ENCODE measurements at places on chromosomes 3 and 15.

GRCh38 chr3:13125092-13126015, 52.1 kb upstream of the IQSEC1 start:
- no peak for DNase-seq

GRCh38 chr3:53613125-53613524, 118.7 kb downstream of the CACNA1D start:
- DNase-seq: no peak

DNA sequence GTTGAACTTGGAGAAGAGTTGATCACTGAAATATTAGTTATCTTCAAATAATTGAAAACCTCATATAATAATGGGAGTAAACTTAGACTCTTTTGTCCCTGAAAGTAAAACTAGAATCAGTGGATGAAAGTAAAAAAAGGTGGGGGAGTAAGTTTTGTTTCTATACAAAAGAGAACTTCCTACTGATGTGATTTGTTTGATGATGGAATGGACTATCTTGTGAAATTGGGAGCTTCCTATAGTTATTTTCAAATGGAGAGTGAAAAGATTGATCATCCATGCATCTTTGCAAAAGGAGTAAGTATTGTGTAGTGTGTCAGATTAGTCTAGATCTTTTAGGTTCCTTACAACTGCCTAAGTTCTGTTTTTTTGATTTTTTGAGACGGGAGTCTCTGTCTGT, 28.4 kb downstream of the SPRED1 start:
- DNase-seq: no peak

GRCh38 chr3:27596334-27596841, 112.2 kb upstream of the SLC4A7 start:
- no peak for DNase-seq

GRCh38 chr3:23320586-23321570, 117.8 kb downstream of the UBE2E2 start:
- no peak for DNase-seq

- no peak for DNase-seq
Measured at GRCh38 chr3:138938877-138939560, 7.9 kb downstream of the FOXL2 start.

DNA sequence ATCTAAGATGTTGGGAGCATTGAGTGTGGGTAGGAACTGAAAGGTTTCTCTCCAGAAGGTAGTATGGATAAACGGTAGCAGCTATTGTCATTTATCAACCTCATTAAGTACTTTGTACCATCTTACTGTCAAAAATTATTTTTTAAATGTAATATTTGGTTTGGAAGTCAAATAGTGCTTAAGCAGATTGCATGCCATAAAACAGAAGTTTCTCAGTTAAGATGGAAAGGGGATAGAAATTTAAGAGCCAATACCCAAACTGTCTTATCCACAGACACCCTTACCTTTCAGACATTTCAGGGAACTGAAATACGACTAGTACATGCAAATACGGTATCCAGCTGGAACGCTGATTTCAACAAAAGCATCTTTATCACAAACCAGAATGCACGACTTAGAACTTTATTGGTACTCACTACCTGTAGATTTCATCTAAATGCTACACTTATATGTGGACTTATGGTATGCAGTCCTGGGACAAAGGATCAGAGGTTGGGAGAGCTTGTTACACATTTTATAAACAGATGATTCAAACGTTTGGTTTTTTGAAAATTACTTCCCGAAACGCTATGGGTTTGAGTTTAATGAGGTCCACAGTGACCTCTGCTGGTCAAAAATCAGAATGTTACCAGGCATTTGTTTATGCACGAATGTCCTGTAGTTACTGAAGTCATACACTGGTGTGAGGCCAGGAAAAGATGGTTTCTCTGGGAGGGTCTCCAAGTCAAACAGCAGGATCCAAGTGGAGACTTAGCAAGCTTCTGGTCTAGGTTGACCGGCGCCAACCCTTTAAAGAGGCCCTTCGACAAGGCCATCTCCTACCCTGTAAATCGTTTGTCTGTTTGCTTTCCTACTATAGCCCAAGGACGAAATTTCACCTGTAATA, 45.7 kb upstream of the DUT start:
- peak; percentile 40 for DNase-seq

GRCh38 chr15:75620058-75620820, 5.3 kb downstream of the SNUPN start:
- DNase-seq: no peak

DNA sequence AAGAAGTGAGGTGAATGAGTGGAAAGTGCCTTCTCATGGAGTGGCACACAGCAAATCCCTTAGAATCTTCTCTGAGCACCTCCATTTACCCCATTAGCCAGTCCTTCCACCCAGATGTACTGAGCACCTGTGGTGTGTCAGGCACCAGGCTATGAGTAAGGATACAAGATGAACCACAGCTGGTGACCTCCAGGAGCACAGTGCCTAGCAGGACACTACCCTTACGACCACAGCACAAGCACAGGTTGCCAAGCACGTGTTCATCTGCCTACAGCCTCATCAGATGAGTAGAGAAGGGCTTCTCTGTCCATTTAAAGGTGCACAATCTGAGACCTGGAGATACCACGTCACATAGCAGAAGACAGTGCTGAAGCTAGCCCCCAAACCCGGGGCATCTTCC, 6.2 kb downstream of the MYLK start:
- no peak for DNase-seq

DNA sequence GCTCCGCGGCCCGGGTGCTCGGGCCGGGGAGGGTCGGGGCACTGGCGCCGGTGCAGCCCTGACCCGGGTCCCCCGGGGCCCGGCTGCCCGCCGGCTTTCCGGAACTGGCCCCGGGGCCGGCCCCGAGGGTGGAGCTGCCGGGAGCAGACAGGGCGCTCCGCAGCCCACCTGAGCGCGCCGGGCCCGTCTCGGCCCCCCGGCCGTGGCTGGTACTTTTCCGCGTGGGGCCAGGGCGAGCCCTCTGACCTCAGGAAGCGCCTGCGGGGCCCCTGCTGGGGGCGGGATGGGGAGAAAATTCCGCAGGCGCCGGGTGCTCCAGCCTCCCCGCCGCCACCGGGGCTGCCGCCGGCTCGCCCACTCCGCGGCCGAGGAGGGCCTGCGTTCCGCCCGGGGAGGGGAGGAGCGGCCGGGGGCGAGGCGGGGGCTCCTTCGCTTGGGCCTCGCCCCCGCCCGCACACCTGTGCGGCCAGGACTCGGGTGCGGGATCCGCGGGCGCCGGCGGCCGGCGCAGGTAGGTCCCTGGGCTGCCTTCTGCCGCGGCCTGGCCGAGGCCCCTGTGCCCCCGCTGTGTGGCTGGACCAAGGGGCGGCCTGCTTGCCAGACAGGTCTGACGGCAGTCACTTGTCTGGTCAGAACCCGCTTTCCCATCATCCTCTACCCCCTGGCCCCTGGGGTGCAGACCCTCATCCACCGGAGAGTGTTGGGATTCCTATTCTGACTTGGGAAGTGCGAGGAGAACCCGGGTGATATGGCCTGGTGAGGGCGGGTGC, 3.5 kb downstream of the FURIN start:
- DNase-seq: peak; percentile 54

DNA sequence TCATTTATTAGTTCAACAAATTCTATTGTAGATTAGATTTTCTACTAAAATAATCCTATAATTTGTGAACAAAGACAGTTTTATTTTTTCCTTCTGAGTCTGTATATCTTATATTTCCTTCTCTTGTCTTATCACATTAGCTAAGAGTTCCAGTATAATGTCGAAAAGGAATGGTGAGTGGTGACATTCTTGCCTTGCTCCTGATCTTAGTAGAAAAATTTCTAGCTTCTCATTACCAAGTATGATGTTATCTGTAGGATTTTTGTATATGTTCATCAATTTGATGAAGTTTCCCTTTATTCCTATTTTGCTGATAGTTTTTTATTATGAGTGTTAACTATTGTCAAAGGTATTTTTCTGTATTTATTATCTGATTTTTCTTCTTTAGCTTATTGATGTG, 756.6 kb upstream of the BCHE start:
- no peak for DNase-seq

Data from stimulated activated naive CD8-positive, alpha-beta T cell treated with anti-CD3 and anti-CD28 coated beads, Interleukin-15, Interleukin-2, amounts not matched to agents 100 U/mL and 50 U/mL, for 24 hours (primary cell).